ENCODE measurements at places on chromosomes 5 and 9. TPM values are rescaled to one million over a fixed set of nuclear protein-coding genes. Genes with fewer than 3 reads are reported as not detected.

Gene PRELID2
- 1.3 TPM for total RNA-seq

Gene EIF4E1B
- not detected for total RNA-seq

Gene IGFBPL1
- total RNA-seq = not detected

Gene SLC28A3
- total RNA-seq = not detected

Gene FIBCD1
- not detected for total RNA-seq

Gene DPH7
- 17.8 TPM for total RNA-seq

Gene GRM6
- not detected for total RNA-seq

Gene IL33
- 11.5 TPM for total RNA-seq

Gene C5orf52
- not detected for total RNA-seq

DNA sequence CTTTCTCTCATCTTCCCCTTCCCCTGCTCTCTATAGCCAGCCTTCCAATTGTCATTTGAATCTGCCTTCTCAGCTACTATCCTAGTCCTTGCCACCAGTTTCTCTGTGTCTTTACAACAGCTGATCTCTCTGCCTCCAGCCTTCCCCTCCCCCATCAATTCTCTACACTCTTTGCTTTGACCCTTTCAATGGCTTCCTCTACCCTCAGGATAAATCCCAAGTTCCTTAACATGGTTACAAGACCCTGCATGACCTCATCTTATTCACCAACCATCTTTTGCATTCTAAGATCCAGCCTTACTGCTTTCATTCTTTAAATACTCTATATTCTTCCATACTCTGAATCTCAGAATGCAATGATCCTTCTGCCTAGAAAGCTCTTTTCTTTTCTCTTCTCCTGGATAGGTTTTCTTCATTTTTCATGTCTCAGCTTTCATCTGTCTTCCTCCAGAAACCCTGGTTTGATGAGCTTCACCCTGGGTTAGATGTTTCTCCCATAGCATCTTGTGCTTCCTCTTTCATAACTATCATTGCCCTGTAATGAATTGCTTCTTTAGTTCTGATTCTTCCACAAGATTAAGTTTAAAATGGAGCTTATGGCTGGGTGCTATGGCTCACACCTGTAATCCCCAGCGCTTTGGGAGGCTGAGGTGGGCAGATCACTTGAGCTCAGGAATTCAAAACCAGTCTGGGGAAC lies 58.6 kb upstream of the ZSWIM6 start:
- DNase-seq = no peak

- DNase-seq = no peak
Observed at GRCh38 chr5:39942606-39943005, 517.8 kb upstream of the DAB2 start.

- no peak for DNase-seq
Observed at GRCh38 chr9:76438841-76439588, 20.0 kb upstream of the GCNT1 start.

DNA sequence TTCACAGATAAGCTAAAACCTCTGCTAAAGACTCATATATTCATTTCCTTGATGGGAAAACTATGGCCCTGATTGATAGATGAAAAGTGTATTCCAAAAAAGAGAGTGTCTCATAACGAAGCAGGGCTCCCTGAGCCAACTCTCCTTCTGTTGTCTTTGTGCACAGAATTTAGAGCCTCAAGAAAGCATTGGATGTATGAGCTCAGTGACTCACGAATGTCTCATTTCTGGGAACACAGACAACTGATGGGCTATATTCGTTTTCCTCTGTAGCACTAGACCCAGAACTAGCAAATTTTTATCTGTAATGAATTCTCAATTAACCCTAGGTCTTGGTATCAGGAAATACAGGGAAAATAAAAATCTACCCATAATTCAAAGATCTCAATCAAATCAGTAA lies 88.4 kb downstream of the LMNB1 start:
- DNase-seq = no peak

- DNase-seq = no peak
Observed at GRCh38 chr9:98109052-98109451, 10.0 kb downstream of the TRIM14 start.

DNA sequence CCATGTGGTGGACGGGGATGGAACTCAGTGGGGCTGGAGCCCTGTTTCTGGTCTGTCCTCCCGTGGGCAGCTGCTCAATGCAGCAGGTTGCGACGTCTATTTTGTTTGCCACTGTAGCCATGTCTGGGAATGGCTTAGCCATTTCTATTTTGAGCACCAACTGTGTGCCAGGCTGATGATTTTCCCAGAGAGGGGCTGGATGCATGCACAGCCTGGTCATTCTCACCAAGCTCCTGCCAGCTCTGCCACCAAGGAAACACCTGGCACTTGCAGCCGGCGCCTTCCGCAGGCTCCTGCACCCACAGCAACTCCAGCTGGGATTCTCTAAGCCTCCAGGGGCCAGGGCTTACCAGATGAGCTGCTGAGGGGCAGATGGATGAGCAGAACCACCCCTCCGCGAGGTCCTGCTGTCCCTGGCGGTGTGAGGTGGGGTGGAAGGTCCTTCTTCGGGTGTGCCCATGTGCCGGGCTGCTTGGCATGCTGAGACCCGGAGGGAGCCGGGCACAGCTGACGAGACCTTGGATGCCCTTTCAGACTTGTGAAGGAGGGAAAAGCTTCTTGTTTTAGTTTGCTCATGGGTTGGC lies 151.2 kb downstream of the RXRA start:
- DNase-seq = no peak

DNA sequence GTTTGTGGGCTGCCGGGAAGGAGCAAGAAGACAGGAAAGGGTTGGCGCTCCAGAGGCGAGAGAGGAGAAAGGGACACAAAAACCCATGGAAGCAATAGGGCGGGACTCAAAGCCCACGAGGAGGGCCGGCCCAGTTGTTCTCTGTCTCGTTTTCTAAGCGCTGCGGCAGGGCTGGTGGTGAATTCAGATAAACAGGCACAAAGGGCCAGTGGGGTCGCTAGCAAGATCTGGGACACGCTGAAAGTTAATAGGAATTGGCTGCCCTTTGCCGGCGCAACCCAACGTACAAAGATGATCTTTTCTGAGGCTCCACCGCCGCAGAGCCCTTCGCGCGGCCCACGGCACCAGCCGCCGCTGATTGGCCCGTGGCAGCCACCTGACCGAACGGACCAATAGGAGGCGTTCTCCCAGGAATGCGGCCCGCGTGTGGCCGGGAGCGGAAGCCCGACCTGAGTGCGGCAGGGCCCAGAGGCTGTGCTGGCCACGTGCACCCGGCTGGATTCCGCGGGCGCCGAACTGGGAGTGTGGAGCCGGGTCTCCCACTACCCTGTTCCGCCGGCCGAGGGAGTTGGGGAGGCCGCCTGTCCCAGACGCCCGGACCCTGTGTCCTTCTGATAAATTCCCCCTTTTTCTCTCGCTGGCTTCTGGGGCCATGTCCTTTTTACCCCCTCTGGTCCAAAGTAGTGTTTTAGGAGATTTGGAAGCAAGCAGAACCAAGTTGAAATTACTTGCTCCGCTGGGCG lies 16.8 kb upstream of the NSD1 start:
- peak; percentile 91 for DNase-seq

DNA sequence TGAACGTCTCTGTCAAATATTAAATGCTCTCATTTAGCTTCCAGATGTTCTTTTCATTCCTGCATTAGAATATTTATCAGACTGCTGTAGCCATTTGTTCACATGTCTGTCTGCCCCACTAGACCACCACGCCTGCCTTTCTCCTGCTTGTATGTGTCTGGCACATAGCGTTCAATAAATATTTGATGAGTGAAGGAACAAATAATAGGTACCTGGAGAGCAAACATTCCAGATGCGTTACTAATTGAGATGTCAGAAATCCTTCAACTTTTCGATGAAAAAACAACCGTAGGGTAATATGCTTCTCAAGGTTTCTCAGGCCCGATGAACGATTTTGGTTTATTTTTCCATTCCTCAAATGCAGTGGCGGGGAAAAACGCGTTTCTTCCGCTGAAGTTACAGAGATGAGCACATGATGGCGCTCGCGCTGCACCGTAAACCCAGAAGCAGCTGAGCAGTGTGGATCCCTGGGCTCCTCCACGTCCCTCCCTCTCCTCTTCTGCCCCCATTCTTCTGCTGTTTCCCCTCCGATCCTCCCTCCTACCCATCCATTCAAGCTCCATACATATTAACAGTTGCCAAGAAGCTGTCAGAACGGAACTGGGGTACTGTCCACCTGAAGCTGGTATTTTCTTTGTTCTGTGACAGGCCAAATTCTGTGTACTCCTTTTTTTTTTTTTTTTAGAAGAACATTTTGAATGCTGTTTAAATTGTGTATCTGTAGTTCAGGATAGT lies 245.4 kb downstream of the MPDZ start:
- peak; percentile 66 for DNase-seq

- no peak for DNase-seq
Observed at GRCh38 chr9:112142420-112142819, 32.7 kb downstream of the SUSD1 start.

DNA sequence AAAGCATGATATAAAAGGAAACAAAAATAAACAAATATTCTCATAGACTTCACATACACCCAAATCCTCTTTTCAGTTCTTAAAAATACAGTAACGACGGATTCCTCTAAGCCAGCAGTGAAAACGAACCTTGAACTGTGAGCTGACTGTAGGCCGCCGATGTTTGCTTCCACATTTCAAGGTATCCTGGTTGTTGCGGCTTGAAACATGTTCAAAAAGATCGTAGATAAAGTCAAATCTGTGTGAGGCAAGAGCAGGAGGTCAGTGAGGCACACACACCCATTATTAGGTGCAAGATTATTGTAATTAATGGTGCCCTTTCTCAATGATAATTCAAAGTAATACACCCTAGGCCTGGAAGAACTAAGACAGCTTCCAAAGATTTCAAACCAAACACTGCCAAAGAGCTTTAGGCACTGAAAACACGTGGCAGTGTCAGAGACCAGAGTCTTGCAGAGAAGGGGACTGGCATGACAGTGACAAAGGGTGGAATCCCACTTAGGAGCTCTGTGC lies 141.2 kb upstream of the RETREG1 start:
- DNase-seq = no peak

DNA sequence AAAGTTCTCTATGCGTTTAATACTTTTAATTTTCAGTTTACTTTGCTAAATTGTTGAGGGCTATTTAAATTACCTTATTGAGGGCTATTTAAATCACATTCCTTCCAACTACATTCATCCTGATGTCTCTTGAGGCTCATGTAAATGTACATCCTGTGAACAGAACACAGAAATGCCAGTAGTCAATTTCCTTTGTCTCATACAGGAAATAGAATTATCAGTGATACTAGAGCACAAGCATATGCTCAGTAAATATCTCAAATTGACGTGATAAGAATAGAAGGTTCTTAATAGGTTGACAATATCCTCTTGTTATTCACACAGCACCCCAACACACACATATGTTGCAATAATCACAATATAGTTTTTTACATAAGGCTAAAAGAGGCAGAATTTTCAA lies 449.0 kb downstream of the CYLC2 start:
- DNase-seq = no peak

DNA sequence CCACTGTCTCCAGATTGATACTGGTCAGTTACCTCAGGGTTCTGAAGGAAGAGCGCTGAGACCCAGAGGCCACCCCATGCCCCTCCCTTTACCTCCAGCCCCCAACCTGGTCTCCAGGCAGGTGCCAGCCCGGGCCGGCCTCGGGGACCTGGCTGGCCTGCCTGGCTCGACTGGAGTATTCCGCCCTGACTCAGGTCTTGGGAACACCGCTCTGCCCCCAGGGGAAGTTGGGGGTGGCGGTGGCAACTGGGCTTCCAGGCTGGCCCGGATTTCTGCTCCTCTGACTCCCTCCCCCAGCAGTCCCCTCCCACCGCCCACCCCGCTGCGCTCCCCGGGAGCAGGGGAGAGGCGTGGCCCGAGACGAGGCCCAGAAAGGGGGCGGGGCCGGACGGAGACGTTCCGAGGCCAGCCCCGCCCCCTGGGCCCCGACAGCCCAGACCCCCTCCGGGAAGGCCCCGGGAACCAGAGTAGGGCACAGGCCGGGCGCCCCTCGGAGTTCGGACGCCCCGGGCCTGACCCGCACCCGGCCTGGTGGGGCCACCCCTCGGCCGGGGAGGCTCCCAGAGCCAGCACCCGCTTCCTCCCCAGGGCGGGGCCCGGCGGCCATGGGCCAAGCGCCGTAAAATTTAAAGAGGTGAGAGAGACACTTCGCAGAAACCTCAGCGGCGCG lies 82.5 kb upstream of the ZBTB43 start:
- DNase-seq = peak; percentile 80

- no peak for DNase-seq
Observed at GRCh38 chr9:7507026-7507425, 292.6 kb downstream of the DMAC1 start.
